ENCODE measurements at places on chromosomes 16 and 17. TPM values are rescaled to one million over a fixed set of nuclear protein-coding genes. Genes with fewer than 3 reads are reported as not detected.

DNA sequence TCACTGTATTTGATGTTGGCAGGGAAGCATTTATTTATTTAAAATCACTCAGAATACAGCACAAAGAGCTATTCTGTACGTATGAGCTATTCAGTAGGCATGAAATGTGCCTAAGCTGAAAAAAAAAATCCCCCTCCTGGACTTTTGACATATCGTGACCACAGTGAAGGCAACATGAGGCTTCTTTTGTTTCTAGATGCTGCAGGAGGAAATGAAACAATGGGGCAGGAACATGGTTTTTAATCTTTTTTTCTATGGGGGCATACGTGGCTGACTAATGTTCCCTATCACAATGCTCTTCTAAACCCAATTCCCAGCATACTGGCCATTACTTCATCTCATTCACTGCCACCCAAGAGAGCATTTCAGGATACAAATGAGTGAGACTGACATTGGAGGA, 191.0 kb upstream of the PMFBP1 start:
- peak; percentile 78 for DNase-seq

DNA sequence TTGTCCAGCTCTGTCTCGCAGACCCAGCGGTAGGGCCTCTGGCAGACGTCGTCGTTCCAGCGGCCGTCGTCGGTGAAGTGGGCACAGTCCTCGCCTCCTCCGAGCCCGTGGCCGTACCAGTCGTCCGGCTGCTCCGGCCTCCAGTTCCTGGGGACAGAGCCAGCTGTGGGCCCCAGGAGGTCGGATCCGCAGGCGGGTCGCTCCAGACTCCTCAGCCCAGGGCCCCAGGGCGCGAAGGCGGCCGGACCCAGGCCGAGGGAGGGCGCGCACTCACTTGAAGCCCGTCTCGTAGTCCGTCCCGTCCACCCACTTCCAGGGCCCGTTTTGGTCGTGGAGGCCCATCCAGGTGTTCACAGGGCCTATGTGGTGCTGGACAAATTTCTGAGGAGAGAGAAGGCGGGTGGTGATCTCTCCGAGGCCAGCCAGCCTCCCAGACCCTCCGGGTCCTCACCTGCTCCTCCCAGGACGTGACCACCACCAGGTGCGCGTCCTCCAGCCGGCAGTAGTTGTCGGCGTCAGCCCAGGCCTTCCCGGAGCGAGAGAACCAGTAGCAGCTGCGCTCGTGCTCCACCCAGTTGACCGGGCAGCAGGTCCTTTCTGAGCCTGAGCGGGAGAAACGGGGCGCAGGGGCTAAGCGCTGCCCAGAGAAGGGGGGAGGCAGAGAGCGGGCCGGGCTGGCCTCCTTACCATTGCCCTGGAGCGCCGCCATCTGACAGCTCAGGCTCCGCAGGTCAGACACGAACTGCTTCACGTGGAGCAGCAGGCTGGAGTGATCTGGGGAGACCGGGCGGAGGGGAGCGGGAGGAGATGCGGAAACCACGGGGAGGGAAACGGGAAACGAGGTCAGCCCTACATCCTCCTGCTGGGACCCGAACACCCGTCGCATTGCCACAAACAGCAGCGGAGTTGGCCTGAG, 5.2 kb downstream of the ASGR1 start:
- DNase-seq: no peak

DNA sequence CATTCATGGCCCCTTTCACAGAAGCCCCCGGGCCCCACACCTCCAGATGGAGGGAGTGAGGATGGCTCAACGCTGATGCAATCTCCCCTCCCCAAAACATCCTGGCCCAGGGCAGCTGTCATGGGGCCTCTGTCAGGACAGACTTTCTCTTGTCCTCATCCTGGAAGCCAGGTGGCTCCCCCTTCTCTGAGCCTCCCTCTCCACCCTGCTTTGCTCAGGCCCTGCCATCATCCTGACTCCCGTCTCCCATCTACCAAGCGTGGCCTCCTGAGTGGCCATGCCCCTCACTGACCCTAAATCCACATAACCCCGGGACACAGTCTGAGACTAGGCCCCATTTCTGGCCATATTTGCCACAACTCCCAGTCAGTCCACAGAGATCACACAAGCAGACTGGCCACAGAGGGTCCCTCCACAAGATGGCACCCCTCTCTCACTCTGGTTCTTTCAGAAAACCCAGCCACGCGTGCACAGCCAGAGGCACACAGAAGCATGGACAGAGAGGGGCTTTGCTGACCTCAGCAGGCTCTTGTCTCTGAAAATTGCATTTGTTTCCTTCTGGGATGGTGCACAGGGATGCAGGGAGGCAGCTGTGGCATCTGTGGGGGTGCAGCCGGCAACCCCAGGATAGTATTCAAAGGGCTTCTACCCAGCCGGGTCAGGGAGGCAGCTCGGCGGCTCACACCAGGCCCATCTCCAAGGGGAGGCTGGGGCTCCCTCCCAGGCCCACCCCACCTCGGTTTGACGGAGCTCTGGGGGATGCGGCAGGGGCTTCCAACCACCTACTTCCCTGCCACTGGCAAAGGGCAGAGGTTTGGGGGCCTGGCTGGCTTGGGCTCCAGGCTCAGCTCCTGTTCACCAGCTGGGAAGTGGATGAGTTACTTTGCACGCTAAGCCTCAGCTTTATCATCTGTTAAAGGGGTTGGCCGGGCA, 16.9 kb downstream of the DOC2B start:
- peak; percentile 33 for DNase-seq

DNA sequence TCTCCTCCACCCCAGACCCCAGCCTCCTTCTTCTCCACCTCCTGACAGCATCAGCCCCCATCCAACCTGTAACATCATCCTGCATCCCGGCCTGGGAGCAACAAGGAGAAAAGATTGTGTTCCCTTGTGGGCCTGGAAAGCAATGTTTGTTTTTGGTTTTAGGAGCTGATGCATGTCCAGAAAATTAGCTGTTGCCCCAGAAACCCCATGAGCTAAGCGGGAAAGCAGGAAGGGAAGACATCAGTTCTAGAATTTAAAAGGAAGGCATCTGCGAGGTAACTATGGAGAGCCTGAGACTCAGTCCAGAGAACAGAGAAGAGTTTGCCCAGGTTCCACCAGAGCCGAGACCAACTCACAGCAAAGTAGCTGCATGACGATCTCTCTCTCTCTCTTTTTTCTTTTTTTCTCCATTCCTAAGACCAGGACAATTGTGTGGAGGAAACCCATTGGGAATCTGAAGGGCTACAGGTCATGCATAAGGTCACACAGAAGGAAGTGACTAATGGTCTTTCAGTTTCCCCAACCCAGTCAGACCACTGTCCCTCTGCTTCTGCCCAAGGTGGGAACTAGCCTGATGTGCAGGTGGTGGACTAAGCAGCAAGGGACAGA, 124.4 kb downstream of the SLC39A11 start:
- DNase-seq: no peak

DNA sequence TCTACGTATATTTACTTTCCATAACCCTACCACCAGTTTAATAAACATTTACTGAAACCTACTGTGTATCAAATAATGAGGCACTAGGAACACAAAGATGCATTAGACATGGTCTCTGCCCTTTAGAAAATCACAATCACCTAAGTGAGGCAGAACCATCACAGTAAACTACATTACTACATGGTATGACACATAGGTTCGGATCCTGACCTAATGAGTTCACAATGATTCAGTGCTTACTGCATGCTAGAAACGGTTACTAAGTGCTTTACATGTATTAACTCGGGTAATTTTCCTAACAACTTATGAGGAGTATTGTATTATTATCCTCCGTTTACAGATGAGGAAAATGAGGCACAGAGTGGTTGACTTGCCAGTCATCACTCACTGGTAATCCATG, 5.2 kb upstream of the SYNRG start:
- no peak for DNase-seq

DNA sequence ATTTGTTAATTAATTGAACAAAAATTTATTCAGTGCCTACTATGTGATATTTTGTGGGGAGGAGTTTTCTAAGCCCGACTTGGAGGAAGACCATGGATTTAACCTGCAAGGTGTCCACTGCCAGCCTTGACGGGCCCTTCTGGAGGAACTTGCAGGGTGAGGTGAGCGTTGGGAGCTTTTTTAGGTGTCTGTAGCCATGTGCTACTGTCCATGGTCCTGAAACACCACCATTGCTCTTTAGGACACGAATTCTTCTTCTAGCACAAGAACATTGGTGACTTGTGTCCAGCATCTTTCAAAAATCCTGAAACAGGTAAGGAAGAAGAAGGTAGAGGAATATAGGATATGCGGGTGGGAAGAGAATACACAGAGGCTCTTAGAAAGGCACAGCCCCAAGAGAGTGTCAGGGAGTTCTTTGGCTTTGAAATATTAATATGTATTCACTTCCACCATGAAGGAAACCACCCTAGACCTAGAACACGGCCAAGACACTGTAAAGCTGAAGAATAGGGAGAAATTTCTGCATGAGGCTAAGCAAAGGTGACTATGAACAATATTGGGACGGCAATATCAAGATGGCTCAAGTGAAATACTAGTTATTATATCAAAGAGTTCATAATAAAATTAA, 27.9 kb upstream of the OR4D1 start:
- peak; percentile 37 for DNase-seq

DNA sequence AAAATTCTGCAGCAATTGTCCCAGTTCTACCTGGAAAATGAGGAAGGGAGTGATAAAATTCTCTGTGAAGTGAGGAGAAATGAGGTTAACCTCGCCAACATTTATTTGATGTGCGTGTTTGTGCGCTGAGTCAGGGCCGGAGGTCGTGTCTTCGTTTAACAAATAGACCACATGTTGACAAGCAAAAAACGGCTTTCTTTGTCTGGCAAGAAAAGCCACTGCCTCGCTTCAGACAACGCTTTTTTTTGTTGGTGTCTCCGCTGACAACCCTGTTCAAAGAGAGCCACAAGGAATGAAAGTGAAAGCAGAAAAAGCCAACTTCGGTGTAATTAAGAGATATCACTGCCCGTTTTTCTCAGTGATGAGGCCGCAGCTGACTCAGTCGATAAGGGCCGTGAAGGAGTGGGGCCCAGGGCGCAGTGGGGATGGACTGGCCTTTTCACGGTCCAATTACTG, 510.6 kb downstream of the CDH13 start:
- no peak for DNase-seq

KIF2B gene
- total RNA-seq: not detected

BRIP1 gene
- total RNA-seq: 4.6 TPM

Measured in glomerular endothelial cell (primary cell).